NCI-H1417 (cell line): ENCODE measurements at places on chromosomes 3 and 15.

DNA sequence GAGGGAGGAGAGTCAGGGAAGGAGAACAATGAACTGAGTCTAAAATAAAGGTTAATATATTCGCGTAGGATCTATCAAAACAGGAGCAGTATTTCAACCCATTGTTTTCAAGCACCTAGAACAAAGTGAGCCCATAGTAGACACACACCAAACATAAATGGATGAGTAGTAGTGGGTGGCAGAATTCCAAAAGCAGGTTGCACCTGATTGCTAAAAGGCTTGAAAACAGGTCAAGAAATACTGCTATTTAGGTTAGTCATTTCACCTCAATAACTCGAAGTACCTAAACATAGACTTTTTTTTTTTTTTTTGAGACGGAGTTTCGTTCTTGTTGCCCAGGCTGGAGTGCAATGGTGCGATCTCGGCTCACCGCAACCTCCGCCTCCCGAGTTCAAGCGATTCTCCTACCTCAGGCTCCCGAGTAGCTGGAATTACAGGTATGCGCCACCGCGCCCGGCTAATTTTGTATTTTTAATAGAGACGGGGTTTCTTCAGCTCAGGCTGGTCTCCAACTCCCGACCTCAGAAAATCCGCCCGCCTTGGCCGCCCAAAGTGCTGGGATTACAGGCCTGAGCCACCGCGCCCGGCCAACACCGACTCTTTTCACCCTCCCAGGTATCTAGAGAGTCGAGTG lies 855 bp upstream of the ABHD5 start:
- DNase-seq, result no peak

- DNase-seq, result no peak
These were observed 12.7 kb downstream of the CD200 start for GRCh38 chr3:112345681-112346080.

DNA sequence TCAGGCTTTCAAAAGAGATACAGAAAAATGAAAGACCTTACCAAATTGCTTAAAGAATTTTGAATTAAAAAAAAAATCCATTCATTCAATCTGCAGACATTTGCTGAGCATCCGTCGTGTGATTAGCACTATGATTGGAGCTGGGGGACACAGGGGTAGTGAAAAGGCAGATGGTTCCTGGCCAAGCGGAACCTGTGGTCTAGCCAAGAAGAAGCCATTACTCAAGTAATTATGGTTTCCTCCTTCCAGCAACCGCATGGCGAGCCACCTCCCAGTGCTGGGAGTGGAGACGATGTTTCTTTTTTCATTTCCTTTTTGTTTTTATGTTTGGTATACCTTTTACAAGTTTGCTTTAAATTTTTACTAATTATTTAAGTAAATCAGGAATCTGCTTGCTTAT lies 140.2 kb downstream of the CACNA2D3 start:
- DNase-seq, result no peak

GRCh38 chr3:106115557-106115956 lies 246.7 kb upstream of the CBLB start:
- no peak for DNase-seq

DNA sequence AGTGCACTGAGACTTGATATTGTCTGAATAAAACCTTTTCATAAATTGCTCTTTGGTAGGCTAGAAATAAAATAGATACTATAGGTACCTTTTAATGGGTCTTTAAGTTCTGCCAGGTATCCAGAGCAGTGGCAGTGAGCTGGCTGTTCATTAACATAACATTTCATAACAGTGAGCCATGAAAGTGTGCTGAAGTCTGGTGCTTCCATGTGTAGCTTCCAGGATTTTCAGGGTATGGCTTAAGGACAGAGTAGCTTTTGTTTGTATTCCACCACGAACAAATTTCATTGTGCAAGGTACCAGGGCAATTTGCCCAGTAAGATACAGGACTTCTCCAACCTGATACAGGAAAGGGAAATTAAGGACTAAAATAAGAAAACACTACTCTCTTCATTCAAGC lies 124.7 kb upstream of the NANOGP8 start:
- no peak for DNase-seq

GRCh38 chr3:131543714-131544113 lies 40.9 kb upstream of the MRPL3 start:
- no peak for DNase-seq

- DNase-seq, result peak; percentile 49
These were observed 52.3 kb downstream of the CCNL1 start for GRCh38 chr3:157107644-157108133.

DNA sequence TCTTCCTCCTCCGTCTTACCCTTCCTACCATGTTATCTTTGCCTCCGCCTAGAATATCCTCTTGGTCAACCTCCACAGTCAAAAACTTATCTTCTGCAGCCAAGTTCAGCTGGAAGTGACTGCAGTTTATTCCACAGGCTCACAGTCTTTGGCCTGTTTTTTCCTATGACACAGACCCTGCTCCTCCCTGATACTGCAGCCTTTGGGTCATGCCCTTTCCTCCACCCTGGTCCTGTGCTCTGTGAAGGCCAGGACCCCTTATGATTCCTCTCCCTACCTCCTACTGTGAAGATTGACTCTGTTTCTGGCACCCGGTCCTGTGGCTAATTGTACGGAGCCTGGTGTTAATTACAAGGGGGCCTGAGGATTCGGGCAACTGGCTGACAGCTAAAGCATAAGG lies 49.3 kb upstream of the SCN5A start:
- DNase-seq, result no peak

- DNase-seq, result no peak
These were observed 257.9 kb downstream of the UACA start for GRCh38 chr15:70505411-70505919.

DNA sequence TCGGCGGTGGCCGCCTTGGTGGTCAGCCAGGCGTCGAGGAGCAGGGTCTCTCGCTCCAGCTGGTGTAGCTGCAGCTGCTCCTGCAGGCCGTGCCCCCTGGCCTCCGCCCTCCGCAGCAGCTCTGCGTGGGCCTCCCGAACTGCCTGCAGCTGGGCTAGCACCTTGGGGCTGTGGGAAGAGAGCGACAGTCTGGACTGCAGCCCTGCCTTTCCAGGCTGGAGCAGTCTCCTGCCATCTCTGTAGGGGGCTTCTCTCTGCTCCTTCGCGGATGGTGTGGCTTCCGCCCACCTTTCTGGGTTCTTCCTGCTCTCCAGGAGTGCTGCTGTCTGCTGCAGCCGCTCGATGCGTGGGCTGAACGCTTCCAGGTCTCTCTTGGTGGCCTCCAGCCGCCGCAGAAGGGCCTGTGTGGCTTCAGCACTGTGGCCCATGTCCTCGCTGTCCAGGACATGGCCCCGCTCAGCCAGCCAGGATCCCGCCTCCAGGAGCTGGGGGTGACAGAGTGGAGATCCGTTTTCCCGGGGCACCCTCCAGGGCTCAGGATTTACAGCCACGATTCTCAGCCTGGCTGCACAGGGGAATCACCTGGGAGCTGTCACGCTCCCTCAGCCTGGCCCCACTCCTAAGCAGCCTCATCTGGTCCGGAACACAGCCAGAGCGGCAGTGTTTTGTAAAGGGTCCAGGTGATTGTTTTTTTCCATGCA lies 16.8 kb downstream of the PLA2G4B start:
- no peak for DNase-seq

DNA sequence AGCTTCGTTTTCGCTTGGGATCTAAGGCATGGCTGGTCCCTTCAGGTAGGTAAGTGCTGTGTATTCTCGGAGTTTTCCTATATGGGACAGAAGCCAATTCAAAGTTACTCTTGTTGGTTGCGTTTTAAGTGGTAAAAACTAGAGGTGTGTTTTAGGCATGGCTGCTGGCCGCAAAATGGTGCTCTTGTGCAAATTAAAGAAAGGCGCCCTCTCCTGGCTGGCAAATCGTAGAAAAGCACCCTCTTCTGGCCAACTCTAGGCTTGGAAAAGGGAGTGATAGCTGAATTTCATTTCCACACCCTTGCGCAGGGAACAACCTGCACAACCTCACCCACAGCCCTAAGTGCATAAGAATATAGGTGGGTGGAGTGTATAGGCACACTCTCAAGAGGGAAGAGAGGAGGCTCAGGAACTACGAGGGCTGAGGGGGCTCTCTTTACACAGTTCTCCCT lies 23.5 kb downstream of the DRD3 start:
- DNase-seq, result no peak

DNA sequence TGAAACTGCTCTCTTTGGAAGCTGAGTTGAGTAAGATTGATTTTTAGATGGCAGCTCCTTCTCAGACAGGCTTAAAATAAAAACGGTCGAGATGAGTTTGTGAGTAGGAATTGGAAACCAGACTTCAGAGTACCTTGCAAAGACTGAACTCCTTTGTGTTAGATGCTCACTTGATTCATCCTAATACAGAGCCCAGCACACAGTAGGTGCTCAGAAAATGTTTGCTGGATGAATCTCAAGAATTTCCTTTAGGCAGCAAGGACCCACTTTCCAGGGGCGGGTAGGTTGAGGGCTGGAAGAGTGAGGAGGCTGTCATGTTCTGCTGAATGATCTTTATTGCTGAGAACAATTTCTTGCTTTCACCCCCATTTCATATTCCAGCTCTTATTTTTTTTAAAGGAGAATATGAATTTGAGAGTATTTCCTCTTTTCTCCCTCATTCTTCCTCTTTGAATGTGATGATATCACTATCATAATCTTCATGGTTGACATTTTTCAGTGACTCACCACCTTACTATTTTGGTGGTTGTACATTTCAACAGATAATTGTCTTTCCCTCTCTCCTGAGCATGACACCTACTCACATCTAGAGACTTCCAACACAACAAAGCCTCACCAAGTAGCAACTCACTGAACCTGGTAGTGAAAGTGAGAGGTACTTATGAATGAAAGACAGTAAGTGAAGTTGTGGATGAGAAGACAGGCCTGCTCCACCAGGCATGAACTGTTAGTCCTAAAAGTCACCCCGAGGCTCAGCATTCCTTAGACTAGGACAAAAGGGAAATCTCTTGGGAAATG lies 113.3 kb downstream of the PDCD6IP start:
- DNase-seq, result no peak

DNA sequence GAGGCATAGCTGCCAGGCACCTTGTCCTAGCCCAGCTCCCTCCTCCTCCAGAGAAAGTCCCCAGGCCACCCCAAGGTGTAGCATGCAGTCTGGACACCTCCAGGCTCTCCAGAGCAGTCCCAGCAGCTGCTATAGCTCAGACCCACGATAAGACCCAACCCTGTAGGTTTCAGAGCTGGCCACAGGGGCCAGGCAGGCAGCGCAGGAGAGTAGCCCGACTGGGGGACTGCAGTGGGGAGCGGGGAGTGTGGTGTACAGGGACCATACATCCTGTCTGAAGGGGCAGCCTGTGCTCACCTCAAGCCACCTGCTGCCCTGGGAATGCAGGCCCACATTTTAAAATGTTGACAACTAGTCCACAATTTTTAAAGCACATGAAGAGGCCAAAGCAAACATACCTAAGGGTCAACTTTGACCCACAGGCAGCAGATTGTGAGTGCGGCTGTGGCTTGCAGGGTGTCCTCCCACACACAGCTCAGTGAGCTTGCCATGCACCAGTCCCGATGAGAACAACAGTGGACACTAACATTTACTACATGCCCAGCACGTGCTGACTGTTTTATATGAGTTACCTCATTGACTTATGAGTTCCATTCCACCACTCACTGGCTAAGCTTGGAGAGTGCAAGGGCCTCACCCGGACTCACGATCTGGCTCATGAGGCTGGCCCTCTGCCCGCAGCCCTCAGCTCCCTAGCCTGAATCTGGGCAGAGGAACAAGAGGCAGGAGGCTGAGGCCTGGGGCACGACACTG lies 81.4 kb downstream of the DNAJB8 start:
- DNase-seq, result no peak

DNA sequence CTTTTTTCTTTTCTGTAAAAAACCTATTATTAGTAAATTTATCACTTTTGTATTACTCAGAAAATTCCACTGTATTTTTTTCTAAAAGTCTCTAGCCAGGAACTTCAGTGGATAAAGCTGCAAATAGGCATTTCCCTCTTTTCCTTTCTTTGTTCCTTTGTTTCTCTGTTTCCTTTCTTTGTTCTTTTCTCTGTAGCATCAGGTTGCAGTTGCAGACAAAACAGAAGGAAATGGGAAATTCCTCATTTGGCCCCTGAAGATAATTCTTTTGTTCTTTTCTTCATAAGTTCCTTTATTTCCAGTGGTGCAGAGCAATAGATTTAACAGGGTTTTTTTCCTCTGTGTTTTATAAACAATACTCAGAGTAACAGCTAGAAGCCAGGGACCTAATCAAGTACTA lies 416.5 kb downstream of the TBL1XR1 start:
- no peak for DNase-seq

DNA sequence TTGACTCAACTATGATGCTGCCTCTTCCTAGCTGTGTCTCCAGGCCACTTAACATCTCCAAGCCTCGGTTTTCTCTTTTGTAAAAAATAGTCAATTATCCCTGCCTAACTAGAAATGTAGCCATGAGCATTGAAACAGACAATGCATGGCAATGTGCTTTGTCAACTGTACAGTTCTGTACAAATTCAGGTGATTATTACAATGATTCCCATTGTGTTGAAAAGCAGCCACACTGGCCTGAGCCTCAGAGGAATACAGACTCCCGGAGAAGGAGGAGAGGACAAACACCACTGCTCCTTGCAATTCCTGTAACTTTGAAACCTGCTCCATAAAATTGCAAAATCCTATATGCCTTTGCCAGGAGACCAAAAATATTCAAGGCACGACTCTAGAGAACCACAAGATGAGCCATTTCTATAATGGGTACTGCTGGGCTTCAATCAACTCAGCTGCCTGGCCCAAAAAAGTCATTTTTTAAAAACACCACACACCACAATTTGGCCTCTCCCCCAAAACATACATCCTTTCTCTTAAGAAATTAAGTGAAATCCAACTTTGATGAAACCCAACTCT lies 28.6 kb downstream of the DAPK2 start:
- DNase-seq, result no peak
